ENCODE measurements at places on chromosomes 5 and 9. TPM values are rescaled to one million over a fixed set of nuclear protein-coding genes. Genes with fewer than 3 reads are reported as not detected.

The PDZD2 gene
- not detected for total RNA-seq

The CCNI2 gene
- total RNA-seq: 42.7 TPM

The GALNT12 gene
- 3.6 TPM for total RNA-seq

The SPINK5 gene
- total RNA-seq: not detected

The TAL2 gene
- total RNA-seq: not detected

The NPR3 gene
- not detected for total RNA-seq

The TMEM252 gene
- total RNA-seq: not detected

The EMB gene
- 56.3 TPM for total RNA-seq

The DIRAS2 gene
- total RNA-seq: not detected

The SLC36A2 gene
- not detected for total RNA-seq

The ROPN1L gene
- not detected for total RNA-seq

The BASP1 gene
- 0.33 TPM for total RNA-seq

The LCN12 gene
- total RNA-seq: 2.3 TPM

The ADAMTS12 gene
- not detected for total RNA-seq

The KIF24 gene
- total RNA-seq: 6.2 TPM

The JMY gene
- 5.6 TPM for total RNA-seq

The PHF24 gene
- 0.57 TPM for total RNA-seq

The TERT gene
- total RNA-seq: 10.1 TPM

The PKN3 gene
- 24.3 TPM for total RNA-seq

The ARL15 gene
- total RNA-seq: 7.4 TPM

The PCDH12 gene
- total RNA-seq: 2.2 TPM

The CDHR2 gene
- total RNA-seq: 0.45 TPM

The CNOT6 gene
- 51.6 TPM for total RNA-seq

The LCN15 gene
- not detected for total RNA-seq

The RGS7BP gene
- total RNA-seq: not detected

The ZBED3 gene
- total RNA-seq: 0.62 TPM

The TLX3 gene
- total RNA-seq: not detected

The LHX2 gene
- total RNA-seq: not detected

Measured in activated CD4-positive, alpha-beta T cell treated with anti-CD3 and anti-CD28 coated beads, Interleukin-2, amount 10 ng/mL, durations not matched to agents 24 days and 14 days (primary cell).